H7 (cell line): ENCODE measurements at places on chromosomes 4 and X. TPM values are rescaled to one million over a fixed set of nuclear protein-coding genes. Genes with fewer than 3 reads are reported as not detected.

DNA sequence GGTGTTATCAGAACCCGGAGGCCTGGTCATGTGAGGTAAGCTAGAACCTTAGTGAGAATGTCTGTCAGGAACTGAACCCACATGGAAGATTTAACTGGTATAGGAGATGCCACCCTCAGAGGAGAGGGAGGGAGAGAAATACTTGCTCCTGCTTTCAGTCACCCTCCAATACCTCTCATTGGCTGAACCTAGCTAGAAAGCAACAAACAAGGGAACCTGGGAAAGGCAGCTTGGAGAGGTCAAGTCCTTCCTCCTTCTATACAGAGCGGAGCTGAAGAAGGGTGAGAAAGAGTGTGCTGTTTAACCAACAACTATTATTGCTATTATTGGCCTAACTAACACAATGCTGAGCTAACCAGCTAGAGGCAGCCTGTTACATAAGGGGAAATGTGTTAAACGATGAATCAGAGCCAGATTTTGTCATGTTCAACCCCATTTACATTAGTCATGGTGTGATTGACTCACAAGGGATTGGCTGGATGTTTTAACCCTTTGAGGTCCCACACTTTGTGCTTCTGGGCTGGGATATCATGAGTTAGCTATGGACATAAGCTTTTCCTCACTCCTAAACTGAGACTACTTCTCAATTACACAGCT is 96.5 kb upstream of the ESX1 start:
- no peak for DNase-seq

DNA sequence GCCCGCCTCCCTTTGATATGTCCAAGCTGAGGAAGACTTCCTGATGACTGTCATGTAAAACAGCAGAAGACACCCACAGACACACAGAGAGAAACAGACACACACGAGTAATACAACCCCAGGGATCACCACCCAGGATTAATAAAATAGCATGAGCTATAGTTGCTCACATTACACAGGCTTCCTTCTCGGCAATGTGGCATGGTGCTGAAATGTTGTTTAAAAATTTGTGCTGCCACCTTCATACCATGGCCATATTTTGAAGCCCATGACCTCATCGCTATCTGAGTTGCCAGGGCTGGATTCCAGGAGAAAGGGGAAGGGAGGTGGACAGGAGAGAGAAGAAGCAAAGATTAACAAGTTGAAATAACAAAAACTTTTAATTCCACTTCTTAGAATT is 111.7 kb downstream of the SYNPO2 start:
- DNase-seq = no peak

- DNase-seq = no peak
Measured at GRCh38 chr4:158008551-158009218, 164.1 kb downstream of the GASK1B start.

The NLGN3 gene
- total RNA-seq = 2.9 and 4.6 TPM in 2 replicates

DNA sequence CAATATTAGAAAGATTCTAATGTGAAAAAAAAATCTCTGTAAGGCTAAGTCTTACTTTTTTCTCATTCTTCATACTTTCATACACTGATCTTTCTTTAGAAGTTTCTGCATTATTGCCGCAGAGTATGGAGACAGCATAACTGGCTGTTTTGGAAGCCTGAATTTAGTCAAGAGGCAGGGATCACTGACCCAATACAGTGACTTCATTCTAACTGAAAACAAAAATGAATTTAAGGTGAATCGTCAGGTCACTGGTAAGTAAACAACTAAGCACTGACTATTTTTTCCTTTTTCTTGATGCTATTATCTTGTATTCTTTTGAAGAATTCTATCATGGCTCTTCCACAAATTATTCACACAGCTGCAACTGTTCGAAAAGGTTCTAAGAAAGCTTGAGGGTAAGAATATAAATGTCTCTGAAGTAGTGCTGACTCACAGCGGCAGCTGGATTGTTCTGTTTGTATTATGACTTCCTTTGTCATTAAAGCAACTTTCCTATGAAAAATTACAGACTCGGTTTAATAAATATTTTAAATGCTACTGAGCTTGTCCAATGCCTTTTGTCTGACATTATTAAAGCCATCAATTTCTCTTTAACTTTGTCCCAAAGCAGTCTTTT is 609.3 kb downstream of the FSTL5 start:
- DNase-seq = no peak

The HDAC6 gene
- total RNA-seq = 52.4 and 54.8 TPM in 2 replicates

The GIMD1 gene
- total RNA-seq = not detected in 2 replicates

DNA sequence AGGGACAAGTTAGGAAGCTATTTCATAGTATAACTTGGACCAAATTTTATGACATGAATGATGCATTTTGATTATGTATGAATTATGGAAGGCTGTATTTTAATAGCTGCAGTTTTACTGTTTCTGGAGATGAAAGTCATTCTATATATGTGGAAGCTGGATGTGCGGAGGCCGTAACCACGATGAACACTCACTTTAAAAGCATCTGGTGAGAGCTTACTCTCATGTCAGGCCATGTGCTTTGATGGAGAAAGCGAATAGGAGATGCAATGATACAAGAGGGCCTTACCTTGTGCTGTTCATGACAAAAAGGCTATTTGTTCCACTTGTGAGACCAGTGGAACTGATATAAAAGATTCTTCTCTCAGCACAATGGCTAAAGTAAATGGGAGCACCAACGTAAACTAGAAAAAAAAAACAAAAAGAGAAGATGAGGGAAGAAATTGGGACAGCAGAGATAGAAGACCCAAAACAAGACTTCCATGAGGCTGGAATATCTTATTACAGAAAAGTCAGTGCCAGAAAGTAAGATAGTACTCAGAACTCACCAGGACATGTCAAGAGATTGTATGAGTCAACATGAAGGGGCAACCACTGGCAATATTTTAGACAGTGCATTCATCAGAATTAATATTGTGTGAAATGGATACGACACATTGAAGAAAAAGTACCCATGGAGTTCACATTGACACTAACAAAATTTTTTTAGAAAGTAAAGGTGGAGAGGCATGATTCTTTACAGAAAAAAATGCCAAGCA is 63.3 kb upstream of the GAB1 start:
- no peak for DNase-seq

The S100G gene
- not detected in 2 replicates for total RNA-seq

GRCh38 chr4:62053974-62054373 is 853.8 kb downstream of the ADGRL3 start:
- DNase-seq = no peak

- DNase-seq = no peak
Measured at GRCh38 chr4:21571100-21571499, 377.5 kb downstream of the KCNIP4 start.

GRCh38 chrX:79182616-79183015 is 38.1 kb downstream of the GPR174 start:
- no peak for DNase-seq

DNA sequence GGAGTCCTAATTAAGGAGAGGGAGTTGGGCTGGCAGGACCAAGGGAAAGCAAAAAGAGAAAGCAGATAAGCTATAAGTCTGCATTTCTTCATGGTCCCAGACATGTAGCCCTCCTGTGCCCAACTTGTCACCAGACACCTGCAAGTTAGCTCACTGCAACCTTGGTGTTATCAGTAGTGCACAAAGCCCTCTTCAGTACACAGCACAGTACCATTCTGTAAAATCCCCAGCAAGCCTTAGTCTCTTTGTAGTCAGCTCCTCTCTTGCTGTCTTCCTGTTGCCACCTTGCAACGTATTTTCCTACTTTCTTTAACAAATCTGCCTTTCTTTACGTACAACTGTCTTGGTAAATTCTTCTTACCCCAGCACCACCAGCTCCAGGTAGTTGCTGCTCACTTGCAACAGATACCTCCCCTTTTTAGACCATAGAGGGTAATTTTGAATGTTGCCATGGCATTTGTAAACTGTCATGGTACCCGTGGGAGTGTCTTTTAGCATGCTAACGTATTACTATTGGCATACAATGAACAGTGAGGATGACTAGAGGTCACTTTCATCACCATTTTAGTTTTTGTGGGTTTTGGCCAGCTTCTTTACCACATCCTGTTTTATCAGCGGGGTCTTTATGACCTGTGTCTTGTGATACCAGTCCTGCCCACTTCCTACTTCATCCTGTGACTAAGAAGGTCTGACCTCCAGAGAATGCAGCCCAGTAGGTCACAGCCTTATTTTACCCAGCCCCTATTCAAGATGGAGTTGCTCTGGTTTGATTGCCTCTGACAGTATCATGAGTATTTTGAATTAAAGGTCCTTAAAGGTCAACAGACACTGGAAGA is 28.3 kb upstream of the AP1S2 start:
- no peak for DNase-seq

GRCh38 chr4:90159193-90159592 is 32.0 kb downstream of the CCSER1 start:
- DNase-seq = no peak

- DNase-seq = no peak
Measured at GRCh38 chr4:7902101-7902553, 37.5 kb downstream of the AFAP1 start.

The ASMT gene
- total RNA-seq = 0.14 and 0.44 TPM in 2 replicates

DNA sequence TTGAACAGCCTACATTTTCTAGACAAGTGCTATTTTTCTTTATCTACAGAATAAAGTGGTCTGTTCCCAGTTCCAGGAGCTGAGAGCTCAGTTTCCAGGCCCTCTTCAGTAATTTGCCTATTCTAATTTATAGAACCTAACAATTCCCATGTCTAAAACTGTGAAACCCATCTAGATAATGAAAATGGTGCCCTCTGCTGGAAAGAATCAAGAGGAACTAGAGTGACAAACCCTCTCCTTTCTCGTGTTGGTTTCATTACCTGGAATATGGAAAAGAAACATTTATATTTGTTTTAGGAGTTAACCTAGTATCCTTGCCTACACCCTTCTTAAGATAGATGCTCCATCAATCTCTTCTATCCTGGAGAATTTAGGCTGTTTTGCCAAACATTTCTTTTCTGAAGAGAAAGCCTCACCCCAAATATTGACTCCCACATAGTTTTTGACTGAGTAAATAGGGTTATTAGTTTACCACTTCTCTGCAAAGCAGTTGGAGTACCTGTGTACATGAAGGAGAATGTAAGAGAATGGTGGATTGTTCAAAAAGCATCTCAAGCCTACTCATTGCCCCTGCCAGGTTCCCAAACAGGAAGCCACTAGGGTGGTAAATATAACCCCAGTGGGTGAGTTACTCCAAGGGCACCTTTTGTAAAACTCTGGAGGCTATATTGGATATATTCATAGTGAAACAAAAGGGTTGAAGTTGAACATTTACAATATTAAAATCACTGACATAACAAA is 121.6 kb downstream of the RASL11B start:
- peak; percentile 69 for DNase-seq

DNA sequence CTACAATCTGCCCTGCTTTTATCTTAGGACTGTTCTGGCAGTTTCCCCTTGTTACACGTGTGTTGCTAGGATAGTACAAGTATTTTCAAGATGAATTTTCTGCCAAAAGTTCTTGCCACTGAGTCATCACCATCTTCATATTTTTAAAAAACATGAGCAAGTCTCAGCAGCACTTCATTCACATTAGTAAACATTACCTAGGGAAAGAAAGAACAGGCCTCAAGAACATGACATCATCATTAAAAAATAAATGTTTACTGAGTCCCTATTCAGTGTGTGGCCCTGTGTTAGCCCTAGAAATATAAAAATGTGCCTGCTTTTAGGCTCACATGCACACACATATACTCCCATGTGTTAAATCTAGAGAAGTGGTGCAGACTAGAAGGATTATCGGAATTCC is 18.7 kb upstream of the GPC3 start:
- DNase-seq = no peak

DNA sequence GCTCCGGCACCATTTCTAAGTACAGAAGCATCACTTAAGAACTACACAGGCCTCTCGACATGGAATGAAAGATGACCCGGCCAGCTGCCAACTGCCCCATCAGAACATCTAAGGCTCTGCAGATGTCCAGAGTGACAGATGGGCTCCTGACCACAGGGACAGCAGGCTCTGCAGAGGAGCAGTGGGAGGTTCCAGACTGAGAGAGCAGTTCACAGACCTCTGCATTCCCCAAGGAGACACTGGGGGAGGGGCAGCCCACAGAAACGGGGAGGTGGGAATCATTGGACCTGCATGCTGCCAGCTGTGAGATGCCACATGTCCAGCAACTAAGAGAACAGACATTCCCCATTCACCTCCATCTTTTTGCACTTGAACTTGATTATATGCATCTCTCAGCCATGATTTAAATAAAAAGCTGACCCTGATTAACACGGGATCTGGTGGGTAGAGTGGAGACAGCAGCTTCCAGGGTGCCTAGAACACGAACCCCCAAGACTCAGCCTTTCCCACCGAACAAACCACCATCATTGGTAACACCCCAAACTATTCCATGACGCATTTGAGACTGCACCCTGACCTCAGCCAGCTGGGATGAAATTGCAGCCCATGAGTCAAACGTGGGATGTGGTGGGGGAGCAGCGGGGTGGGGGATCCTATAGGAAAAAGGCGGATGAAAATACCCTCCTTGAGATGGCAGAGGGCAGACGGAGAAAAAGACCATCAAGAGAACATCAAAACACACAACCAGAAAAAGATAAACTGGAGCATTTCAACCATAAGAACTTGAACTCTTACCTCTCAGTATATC is 47.2 kb downstream of the AFAP1 start:
- no peak for DNase-seq

DNA sequence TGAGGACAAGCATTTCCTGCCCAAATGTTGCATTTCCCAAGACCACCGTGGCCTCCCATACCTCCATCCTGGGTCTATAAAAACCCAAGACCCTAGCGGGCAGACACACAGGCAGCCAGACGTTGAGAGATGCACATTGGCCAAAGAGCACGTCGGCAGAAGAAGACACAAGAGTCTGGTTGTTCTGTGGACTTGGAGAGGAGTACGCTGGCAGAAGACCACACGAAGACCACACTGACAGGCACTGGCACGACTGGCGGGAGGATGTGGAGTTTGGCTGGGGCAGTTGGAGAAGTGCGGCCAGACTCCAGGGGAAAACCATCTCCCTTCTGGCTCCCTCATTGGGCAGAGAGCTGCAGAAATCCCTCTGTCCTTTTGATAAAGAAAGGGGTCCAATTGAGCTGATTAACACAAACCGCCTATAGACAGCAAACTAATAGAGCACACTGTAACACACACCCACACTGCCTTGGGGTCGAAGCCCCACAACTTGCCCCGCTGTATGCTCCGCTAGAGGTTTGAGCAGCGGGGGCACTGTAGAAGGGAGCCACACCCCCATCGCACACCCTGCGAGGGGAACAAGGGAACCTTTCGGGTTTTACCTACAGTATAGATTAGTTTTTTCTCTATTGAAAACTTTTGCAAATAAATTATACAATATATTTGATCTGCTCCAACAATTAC is 376.7 kb upstream of the KLHL4 start:
- DNase-seq = no peak

DNA sequence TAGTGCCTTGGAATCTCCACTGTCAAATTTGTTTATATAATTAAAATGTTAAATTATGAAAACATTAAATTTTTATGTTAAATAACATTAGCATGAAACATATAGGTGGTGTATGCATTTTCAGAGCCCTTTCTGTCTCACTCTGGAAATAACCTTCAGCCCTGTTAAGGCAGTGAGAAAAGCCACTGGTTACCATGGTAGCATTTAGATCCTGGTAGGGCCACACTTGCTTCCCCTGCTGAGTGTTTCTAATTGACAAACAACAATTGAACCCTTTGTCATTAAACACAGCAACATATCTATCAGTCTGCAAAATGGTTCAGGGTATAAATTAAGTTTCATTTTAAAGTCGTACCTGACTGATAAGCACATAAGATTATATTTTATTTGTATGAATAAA is 63.5 kb downstream of the PDK3 start:
- DNase-seq = peak; percentile 52

The RENBP gene
- total RNA-seq = 17.9 and 18.3 TPM in 2 replicates

GRCh38 chr4:162126729-162127128 is 37.1 kb downstream of the FSTL5 start:
- DNase-seq = peak; percentile 18
